Right hindlimb (tissue), 1 donor: ENCODE measurements at places on chromosomes 16 and 17.

DNA sequence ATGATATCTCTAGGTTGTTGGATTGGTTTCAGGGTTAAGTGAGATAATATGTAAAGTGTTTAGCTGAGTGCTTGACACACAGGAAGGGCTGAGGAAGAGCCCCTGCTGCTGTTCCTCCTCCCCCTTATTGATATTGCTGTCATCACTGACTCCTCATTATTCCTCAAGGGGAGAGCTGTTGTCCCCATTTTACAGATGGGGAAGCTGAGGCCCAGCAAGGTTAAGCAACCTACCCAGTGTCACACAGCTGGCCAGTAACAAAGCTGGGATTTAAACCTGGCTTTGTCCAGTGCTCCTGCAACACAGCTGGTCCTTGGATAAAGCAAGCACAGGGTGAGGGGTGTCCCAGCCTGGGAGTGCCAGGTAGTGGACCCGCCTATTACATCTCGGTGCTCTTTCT is 9.8 kb downstream of the WSCD1 start:
- DNase-seq = no peak

GRCh38 chr17:47200325-47200664 is 8.9 kb upstream of the MYL4 start:
- DNase-seq = no peak

DNA sequence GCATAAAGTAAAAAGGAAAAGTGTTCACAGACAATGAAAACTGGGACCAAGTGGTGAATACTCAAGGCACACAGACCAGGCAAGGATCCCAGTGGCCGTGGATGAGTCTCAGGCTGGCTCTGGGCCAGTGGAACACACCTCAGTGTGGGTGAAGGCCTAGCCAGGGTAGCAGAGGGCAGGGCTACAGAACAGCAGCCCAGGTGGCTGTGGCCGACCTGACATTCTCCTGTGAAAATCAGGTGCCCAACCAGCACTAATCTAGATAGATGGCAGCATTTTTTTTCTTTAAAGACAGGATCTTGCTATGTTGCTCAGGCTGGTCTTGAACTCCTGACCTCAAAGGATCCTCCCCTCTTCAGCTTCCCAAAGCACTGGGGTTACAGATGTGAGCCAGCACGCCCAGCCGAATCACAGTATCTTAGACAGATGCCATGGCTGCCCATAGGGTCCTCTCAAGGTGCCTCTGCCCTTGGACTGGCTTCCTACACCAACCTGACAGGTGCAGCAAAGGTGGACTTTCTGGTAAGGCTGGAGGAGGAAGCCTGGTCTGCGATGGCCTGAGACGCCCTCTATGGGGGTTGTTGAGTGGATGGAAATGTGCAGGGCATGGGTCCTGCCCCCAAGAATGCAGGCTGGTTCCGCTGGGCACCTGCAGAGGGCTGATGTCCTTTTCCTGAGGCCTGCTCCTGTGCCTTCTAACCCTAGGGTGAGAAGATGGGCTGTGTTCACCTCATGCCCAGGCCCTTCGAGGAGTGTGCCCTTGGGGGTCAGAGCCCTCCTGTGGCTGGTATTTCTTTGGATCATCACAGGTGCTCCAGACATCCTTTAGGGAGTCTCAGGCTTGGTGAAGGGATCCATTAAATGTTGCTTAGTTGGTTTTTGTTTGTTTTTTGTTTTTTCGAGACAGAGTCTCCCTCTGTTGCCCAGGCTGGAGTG is 3.8 kb upstream of the P4HB start:
- no peak for DNase-seq

DNA sequence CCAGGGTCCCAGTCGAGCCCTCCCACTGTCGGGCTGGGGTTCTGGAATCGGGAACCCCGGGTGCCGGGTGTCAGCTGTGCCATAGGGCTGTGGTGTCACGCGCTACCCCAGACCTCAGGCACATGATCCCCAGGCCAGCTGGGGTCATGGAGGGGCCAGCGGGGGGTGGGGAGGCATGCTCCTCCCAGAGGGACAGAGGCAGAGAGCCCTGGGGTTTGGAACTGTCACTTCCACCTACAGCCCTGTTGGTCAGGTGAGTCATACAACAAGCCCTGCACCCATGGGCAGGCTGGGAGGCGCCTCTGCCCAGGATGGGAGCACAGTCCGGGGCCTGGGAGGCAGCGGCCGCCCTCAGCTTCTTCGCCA is 63.0 kb downstream of the BAIAP2 start:
- no peak for DNase-seq

GRCh38 chr17:46726206-46726605 is 92.3 kb downstream of the WNT3 start:
- DNase-seq = no peak

DNA sequence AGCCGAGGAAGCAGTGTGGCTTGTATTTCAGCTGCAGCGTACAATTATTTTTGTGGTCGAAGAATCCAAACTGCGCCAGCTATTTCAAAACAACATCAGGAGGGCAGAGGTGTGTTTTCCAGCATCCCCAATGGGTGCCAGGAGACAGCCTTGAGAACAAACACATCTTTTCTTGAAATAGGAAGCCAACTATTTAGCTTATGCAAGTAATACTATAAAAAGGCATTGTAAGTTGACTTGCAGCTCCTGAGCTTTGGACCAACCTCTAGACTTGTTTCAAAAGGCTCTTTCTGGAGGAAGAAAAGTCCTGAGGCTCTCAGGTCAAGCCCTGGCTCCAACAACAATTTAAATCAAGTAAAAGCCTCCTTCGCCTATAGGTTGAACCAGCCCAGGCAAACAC is 86.6 kb upstream of the HNF1B start:
- no peak for DNase-seq

- no peak for DNase-seq
These were observed 6.1 kb upstream of the OSGIN1 start for GRCh38 chr16:83946781-83947566.

DNA sequence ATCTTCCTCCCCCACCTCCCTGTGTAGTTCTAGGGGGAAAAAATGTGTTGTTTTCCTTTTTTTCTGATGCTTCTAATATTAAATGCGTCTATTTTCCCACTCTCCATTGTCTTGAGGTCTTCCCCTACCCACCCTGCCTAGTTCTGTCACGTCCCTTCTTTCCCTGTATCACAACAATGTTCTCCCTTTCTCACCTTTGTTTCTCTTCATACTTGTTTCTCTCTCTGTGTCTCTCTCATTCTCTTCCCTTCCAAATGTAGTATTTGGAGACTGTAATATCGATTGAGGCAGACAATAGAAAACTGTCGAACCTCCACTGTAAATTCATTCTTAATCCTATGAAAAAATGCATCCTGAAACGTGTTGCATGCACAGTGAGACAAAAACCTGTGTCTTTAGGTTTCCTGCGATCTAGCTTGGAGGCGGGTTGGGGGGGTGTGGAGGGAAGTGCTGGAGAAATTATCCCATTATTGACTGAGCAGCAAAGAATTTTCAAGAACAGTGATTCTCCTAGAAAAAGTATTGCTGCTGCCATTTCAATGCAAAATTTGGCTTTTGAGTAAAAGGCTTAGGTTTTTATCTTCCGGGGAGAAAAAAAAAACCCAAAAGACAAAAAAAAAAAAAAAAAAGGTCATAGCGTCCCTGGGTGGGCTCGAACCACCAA is 1.3 kb upstream of the PSMB3 start:
- DNase-seq = no peak

GRCh38 chr17:27494192-27495091 is 38.2 kb downstream of the KSR1 start:
- peak; percentile 64 for DNase-seq
